IMR-90 (cell line): ENCODE measurements at places on chromosomes 1 and 21. TPM values are rescaled to one million over a fixed set of nuclear protein-coding genes. Genes with fewer than 3 reads are reported as not detected.

The TRIM67 gene
- total RNA-seq = not detected in 2 replicates

The LCE1C gene
- total RNA-seq = not detected in 2 replicates

The S100A8 gene
- not detected in 2 replicates for total RNA-seq

The SPRR2A gene
- total RNA-seq = not detected in 2 replicates

The NCMAP gene
- not detected in 2 replicates for total RNA-seq

The XCL1 gene
- not detected in 2 replicates for total RNA-seq

The RRP1 gene
- total RNA-seq = 18.3 and 23.3 TPM in 2 replicates

The TMEM201 gene
- total RNA-seq = 1.3 and 1.9 TPM in 2 replicates

The MYOCOS gene
- total RNA-seq = not detected in 2 replicates

The NECTIN4 gene
- total RNA-seq = under 0.01 and 0.18 TPM in 2 replicates

The PCP4 gene
- total RNA-seq = not detected in 2 replicates

The FAAH gene
- under 0.01 TPM in 1 of 2 replicates, not detected in the other for total RNA-seq

The NIT1 gene
- total RNA-seq = 22.8 TPM in 2 replicates

The TSACC gene
- total RNA-seq = not detected in 2 replicates

GRCh38 chr1:62176597-62177312, 17.9 kb upstream of the L1TD1 start:
- no peaks in the 10 kb centered on the region for H3K4me1 ChIP-seq
- no peak overlapping the region for H3K4me3 ChIP-seq
- no peak for DNase-seq
- H3K27ac ChIP-seq = no peak overlapping the region

DNA sequence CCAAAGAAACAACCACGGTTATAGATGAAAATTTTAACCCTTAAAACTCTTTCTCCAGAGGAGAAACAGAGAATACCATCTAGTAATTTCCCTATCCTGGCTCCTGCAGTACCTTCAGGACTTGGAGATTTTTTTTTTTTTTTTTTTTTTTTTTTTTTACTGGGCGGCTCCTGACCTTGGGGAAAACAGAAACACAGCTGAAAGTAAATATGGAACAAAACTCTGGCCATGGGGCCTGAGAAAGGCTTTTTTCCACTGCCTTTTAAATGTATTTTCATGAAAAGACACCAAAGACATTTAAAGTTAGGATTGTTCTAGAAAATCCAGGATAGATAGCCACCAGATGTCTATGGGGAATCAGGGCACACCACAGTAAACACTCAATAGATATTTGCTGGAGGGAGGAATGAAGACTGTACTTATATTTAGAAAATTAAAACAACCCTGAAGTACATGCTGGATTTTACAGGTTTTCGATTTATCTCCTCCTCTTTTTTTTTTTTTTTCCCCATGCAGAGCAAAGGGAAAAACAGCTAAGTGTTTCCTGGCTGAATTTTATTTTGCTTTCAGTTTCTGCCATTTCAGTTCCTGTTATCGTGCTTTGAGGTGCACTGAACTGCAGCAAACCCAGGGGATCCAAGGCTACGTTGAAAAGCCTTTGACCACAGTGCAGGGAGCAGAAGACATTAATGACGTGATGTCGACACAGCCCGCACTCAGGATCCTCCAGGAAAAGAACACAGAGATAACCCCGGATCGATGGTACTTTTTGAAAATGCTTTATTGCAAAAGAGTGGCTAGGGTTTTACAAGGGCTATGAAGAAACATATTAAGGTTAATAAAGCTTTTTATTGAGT, 35.7 kb upstream of the CNN3 start:
- peak overlapping the region; percentile 90 for H3K27ac ChIP-seq
- H3K4me1 ChIP-seq = no peaks in the 10 kb centered on the region
- H3K27me3 ChIP-seq = no peaks in the 10 kb centered on the region
- peak; percentile 49 for DNase-seq
- peak overlapping the region; percentile 34 for H3K4me3 ChIP-seq

- no peak overlapping the region for H3K27ac ChIP-seq
- no peak overlapping the region for H3K4me3 ChIP-seq
- no peaks in the 10 kb centered on the region for H3K4me1 ChIP-seq
- peaks cover 12% of the 10 kb centered on the region for H3K36me3 ChIP-seq
- H3K27me3 ChIP-seq = no peaks in the 10 kb centered on the region
Observed at GRCh38 chr1:168252204-168252733, 26.5 kb downstream of the SFT2D2 start.

DNA sequence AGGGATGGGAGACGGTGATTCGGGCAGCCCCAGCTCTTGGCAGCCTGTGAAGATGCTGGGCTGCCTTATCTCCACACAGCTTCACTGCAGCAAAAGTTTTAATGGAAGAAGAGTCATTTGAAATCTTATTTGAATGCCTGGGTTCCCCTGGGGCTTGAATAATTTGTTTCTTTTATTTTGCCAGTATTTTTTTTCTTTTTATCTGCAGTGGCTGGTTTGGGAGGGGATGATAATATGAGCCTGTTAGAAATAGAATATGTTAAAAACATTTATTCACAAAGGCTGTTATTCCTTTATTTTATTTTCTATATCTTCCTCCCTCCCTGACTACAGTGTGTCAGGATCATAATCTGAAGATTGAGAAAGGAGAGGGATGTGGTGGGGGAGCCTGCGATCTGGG, 103.4 kb downstream of the ARHGEF10L start:
- H3K27me3 ChIP-seq = no peaks in the 10 kb centered on the region
- no peaks in the 10 kb centered on the region for H3K4me1 ChIP-seq
- H3K27ac ChIP-seq = no peak overlapping the region
- no peak for DNase-seq
- no peak overlapping the region for H3K4me3 ChIP-seq
- H3K36me3 ChIP-seq = peaks cover 21% of the 10 kb centered on the region

DNA sequence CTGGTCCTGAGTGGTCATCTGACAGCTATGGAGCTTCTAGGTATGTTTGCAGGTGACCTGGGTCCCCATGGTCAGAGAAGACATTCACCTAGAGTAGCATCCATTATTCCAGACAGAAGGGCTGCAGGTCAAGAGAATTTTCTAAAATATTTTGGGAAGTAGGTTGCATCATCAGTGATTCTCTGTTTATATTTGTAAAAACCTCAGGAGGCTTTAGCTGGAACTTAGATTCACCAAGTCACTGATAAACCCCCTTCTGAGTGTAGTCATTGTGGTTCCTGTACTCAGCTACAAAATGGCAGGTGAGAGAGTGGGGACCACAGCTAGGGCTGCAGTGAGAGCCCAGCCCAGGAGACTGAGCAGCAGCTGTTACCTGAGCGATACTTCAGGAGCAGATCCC, 78.6 kb downstream of the ABCA4 start:
- DNase-seq = no peak
- no peaks in the 10 kb centered on the region for H3K36me3 ChIP-seq

GRCh38 chr1:57424231-57425027, 569 bp upstream of the DAB1 start:
- no peaks in the 10 kb centered on the region for H3K4me1 ChIP-seq
- H3K4me3 ChIP-seq = peak overlapping the region; percentile 54
- no peaks in the 10 kb centered on the region for H3K36me3 ChIP-seq
- H3K27me3 ChIP-seq = peaks cover 2% of the 10 kb centered on the region; the same call in 1 of the 2 replicates

- peaks cover 21% of the 10 kb centered on the region for H3K4me1 ChIP-seq
- no peak overlapping the region for H3K4me3 ChIP-seq
- H3K36me3 ChIP-seq = no peaks in the 10 kb centered on the region
- peak; percentile 64 for DNase-seq
- no peaks in the 10 kb centered on the region for H3K27me3 ChIP-seq
Observed at GRCh38 chr1:96360036-96360795, 361.4 kb upstream of the PTBP2 start.

DNA sequence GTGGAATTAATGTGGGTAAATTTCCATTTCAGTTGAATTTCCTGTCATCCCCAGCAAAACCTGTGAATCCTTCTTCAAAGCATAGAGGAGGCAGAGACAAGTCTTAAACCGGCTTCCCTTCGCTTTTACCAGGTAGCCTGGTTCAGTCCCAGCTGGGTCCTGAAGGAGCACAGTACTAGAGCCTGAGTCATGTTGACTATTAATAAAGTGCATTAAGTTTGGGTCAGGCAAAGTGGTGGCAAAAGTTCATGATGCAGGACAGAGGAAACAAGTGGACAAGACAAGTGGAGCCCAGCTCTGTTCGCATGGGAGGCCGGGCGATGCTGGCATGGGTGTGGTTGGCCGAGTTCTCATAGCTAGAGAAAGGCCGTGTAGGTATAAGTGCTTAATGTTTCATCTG, 150.4 kb downstream of the DYRK1A start:
- no peak overlapping the region for H3K4me3 ChIP-seq
- no peaks in the 10 kb centered on the region for H3K27me3 ChIP-seq
- no peaks in the 10 kb centered on the region for H3K4me1 ChIP-seq
- H3K27ac ChIP-seq = no peak overlapping the region

GRCh38 chr1:86156566-86157455, at the start of gene COL24A1:
Gene COL24A1, minus strand, starts transcription at chr1:86156772. Its CDS starts 376 bp downstream, at chr1:86156396.
- peak within 1 kb of the TSS; percentile 83 for H3K27ac ChIP-seq
- H3K36me3 ChIP-seq = no peaks in the 10 kb centered on the region
- no peaks in the 10 kb centered on the region for H3K27me3 ChIP-seq
- H3K4me1 ChIP-seq = peaks cover 22% of the 10 kb centered on the region
- peak within 1 kb of the TSS; percentile 37 for H3K4me3 ChIP-seq

- H3K36me3 ChIP-seq = no peaks in the 10 kb centered on the region
- H3K4me1 ChIP-seq = no peaks in the 10 kb centered on the region
- no peak for DNase-seq
- no peak overlapping the region for H3K4me3 ChIP-seq
- H3K27ac ChIP-seq = no peak overlapping the region
Observed at GRCh38 chr1:214136324-214136919, 144.5 kb upstream of the SMYD2 start.

GRCh38 chr1:96727860-96728259, 6.3 kb downstream of the PTBP2 start:
- no peak overlapping the region for H3K4me3 ChIP-seq
- H3K36me3 ChIP-seq = peaks cover 25% of the 10 kb centered on the region
- H3K27me3 ChIP-seq = no peaks in the 10 kb centered on the region

GRCh38 chr1:11198851-11199594, 9.9 kb downstream of the ANGPTL7 start:
- peaks cover 31% of the 10 kb centered on the region for H3K36me3 ChIP-seq
- H3K4me3 ChIP-seq = no peak overlapping the region
- DNase-seq = no peak
- H3K27ac ChIP-seq = no peak overlapping the region
- H3K27me3 ChIP-seq = no peaks in the 10 kb centered on the region

GRCh38 chr1:185483664-185484450, 166.8 kb upstream of the IVNS1ABP start:
- DNase-seq = peak; percentile 89
- peak overlapping the region; percentile 58; the same call in 1 of the 2 replicates for H3K27ac ChIP-seq
- no peaks in the 10 kb centered on the region for H3K36me3 ChIP-seq
- H3K4me3 ChIP-seq = no peak overlapping the region
- no peaks in the 10 kb centered on the region; the same call in 1 of the 2 replicates for H3K27me3 ChIP-seq

DNA sequence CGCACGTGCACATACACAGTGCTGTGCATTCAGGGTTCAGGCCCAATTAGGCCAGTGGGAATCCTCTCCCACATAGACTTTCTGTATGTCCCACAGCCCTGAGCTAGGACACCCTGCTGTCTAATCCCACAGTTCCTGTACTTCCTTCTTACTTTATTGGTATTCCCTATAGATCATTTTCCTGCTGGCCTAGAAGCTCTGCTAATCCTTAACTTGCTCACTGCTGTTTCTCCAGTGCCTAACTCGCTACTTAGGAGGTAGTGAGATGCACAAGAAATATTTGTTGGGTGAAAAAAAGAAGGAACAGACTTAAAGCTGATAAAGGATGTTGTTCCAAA, 34.1 kb upstream of the FHAD1 start:
- peak overlapping the region; percentile 84 for H3K27ac ChIP-seq
- no peak overlapping the region for H3K4me3 ChIP-seq
- H3K4me1 ChIP-seq = peaks cover 26% of the 10 kb centered on the region
- DNase-seq = no peak

GRCh38 chr21:45277101-45278045, 10.3 kb downstream of the POFUT2 start:
- no peak for DNase-seq
- H3K4me1 ChIP-seq = no peaks in the 10 kb centered on the region
- H3K27ac ChIP-seq = no peak overlapping the region

DNA sequence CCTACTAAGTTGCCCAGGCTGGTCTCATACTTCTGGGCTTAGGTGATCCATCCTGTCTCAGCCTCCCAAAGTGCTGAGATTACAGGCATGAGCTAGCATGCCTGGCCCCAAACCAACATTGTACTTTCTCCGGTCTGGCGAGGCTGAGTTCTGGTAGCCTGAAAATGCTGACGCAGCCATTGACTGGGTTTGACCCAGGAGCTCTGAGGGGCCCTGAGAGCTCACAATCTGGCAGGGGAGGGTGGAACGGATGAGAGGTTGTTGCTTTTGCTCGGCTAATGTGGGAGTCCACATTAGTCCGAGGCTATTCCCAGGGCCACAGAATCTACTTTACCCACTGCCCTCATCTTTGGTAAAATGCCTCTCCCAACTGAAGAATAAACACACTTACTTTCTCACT, 35.1 kb upstream of the PARP1 start:
- no peaks in the 10 kb centered on the region for H3K4me1 ChIP-seq
- peaks cover 11% of the 10 kb centered on the region for H3K27me3 ChIP-seq
- no peaks in the 10 kb centered on the region for H3K36me3 ChIP-seq
- DNase-seq = no peak
- no peak overlapping the region for H3K4me3 ChIP-seq

DNA sequence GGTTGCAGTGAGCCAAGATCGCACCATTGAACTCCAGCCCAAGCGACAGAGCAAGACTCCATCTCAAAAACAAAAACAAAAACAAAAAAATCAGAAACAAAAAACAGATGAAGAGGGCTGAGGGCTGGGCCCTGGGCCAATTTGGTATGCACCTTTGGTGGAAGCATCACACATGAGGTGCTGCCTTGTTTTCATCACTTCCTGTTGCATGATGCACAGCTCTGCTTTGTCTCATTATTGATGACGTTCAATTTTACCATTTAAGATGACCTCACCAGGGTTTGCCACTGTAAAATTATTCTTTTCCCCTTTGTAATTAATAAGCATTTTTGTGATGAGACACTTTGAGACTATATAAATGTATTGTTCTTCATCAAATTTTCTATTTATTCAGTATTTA, 9.8 kb upstream of the IFNAR2 start:
- H3K36me3 ChIP-seq = no peaks in the 10 kb centered on the region
- no peaks in the 10 kb centered on the region for H3K4me1 ChIP-seq
- H3K27me3 ChIP-seq = peaks cover 6% of the 10 kb centered on the region

GRCh38 chr1:109667452-109668122, at the start of gene GSTM2:
Gene GSTM2, plus strand, starts transcription at chr1:109668057. Its CDS starts 59 bp downstream, at chr1:109668116.
- no peak within 1 kb of the TSS for H3K27ac ChIP-seq
- H3K4me1 ChIP-seq = peaks cover 6% of the 10 kb centered on the region; the same call in 1 of the 2 replicates
- peaks cover 7% of the 10 kb centered on the region for H3K36me3 ChIP-seq
- H3K27me3 ChIP-seq = no peaks in the 10 kb centered on the region
- peak within 1 kb of the TSS; percentile 40 for H3K4me3 ChIP-seq
- peak; percentile 77 for DNase-seq
